ENCODE measurements at places on chromosomes 4 and X.

- DNase-seq, result no peak
These were observed 202.6 kb downstream of the TLL1 start for GRCh38 chr4:166075599-166075998.

- peak; percentile 58 for DNase-seq
These were observed 657 bp downstream of the TCEAL8 start for GRCh38 chrX:103254171-103254824.

- peak; percentile 13 for DNase-seq
These were observed 221.7 kb downstream of the APBB2 start for GRCh38 chr4:40992472-40993295.

DNA sequence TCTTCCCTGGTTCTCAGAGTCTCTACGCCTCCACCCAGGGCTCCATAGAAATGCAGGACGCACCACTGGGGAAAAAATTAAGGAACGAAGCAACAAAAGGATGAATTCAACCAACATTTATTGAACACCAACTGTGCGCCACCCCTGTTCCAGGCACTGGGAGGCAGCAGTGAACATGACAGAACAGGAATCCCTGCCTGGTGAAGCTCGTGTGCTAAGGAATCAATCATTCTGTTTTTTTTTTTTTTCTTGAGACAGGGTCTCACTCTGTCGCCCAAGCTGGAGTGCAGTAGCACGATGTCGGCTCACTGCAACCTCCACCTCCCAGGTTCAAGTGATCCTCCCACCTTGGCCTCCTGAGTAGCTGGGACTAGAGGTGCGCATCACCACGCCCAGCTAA is 1.9 kb upstream of the FTSJ1 start:
- no peak for DNase-seq

GRCh38 chr4:114281164-114281960 is 301.9 kb upstream of the ARSJ start:
- DNase-seq, result peak; percentile 88

DNA sequence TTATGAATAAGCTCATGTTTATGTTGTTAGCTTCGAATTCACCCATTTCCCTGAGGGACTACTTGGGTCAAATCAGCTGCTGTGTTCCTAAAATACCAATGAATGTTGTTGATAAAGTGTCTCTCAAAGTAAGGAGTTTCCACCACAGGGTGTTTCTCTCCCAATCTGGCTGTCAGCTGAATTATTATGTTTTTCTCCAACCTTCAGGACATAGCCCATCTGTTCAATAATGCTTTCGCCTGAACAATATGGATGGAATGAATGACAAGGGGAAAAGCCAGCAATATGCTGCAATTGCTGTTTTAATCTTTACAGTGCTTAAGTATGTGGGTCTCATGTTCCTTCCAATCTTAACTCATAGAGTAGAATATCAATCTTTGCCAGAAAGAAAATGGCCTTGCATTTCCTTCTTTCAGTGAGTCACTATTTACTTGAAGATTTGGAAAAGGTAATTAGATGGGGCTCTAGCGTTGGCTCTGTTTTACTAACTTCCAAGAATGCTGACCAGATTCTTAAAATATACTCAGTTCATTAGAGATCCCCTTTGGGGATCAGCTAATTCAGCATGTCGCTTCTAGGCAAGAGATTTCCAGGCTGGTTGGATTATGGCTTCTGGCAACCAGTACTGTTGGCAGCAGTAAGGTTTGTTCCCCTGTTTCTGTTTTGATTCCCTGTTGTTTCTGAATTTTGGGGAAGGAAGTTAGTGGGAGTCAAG is 410.5 kb downstream of the PPP3CA start:
- DNase-seq, result peak; percentile 11

DNA sequence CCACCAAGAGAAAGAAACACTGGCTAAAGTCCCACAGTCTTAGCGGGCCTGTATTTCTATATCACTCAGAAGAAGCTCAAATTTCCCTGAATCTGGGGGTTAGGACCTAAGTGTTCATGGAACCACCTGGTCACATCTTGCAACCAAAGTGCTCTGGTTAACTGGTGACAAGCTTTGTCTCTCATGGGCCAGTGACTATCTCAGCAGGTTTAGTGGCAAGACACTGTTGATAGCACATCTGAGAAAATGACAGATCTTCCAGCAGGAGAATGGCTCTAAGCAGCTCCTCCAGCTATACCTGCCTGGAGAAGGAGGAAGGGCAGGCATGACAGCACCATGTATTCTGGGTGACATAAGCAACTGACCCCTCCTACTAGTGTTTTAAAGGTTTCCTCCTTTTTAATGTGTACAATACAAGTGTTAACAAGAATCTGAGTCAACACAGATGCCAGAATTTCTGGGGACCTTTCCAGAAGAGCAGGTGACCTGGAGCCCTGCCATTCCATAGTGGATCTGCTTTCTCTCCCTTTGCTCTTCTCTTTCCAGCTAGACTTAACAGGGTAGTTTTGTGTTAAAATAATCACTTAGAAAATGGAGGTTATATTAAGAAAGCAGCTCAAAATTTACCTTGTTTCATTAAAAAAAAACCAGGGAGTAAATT is 17.3 kb upstream of the QRFPR start:
- no peak for DNase-seq

DNA sequence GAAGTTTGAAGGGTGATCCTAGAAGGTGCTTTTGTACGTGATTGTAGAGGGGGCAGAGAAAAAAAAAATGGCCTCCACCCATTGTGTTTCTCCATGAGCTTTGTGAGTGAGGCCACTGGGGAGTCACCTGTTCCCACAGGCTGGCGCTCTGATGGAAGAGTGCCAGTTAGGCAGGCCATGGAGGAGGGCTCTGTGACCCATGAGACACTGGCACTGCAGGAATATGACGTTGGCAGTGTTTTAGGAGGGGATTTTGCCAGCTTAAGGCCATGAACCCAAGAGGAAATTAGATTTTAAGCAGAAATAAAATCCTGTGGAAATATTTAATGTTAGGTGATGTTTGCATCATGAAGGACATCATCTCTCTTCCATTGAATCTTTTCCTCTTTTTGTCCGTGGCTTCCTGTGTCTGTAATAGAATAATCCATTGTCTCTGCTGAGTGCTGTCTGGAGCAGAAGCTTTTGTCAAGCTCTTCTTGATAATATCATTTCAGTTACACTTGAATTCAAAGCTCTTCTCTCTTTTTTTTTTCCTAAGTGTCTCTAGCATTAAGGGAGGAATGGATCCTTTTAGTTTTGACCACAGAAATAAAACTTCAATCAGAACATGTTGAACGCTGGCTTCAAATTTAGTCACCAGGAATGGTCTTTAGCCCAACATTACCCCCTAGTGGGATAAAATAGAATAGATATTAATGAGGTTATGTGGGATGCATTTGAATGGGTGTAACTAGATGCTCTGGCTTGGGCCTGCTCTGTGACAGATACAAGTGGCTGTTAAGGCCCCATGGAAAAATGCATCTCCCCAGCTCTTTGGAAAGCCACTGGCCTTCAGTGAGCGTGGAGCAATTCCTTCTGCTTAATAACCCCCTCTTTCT is 41.0 kb upstream of the UCP1 start:
- peak; percentile 77 for DNase-seq

All from astrocyte of the hippocampus (primary cell).